A549 treated with ZK216348 at 1 μM for 4 hours (cell line): ENCODE measurements at places on chromosomes 12 and 14. TPM values are rescaled to one million over a fixed set of nuclear protein-coding genes. Genes with fewer than 3 reads are reported as not detected.

Gene INSM2
- 0.07 TPM in 1 of 5 replicates, not detected in the others for total RNA-seq

Gene PLEKHG7
- total RNA-seq: not detected in 5 replicates

Gene EIF5
- 197 to 305 TPM (median 284 TPM) in 5 replicates for total RNA-seq

Gene FOXJ2
- 6.1 to 10.3 TPM (median 9.5 TPM) in 5 replicates for total RNA-seq

Gene IGFBP6
- 122 to 254 TPM (median 227 TPM) in 5 replicates for total RNA-seq

Gene ITGB7
- total RNA-seq: 0.35 to 0.95 TPM (median 0.41 TPM) in 5 replicates

Gene KRT1
- not detected in 5 replicates for total RNA-seq

Gene PPTC7
- 11.8 to 27.1 TPM (median 21.8 TPM) in 5 replicates for total RNA-seq

Gene OTX2
- total RNA-seq: not detected in 5 replicates

Gene CCDC197
- not detected in 5 replicates for total RNA-seq

Gene LMO3
- total RNA-seq: not detected in 5 replicates

Gene WNT1
- total RNA-seq: 0.13 to 0.20 TPM in 2 of 5 replicates, not detected in the others

Gene TC2N
- 0.51 to 0.85 TPM (median 0.84 TPM) in 5 replicates for total RNA-seq

Gene ATP5F1B
- 708 to 1,018 TPM (median 924 TPM) in 5 replicates for total RNA-seq

Gene CLEC14A
- total RNA-seq: not detected in 5 replicates

Gene SLC25A21
- total RNA-seq: 0.34 to 2.3 TPM (median 0.75 TPM) in 5 replicates

Gene ARHGEF40
- 6.5 to 13.7 TPM (median 10.8 TPM) in 5 replicates for total RNA-seq

Gene FLVCR2
- total RNA-seq: 7.8 to 9.2 TPM (median 8.6 TPM) in 5 replicates

Gene DPY19L2
- total RNA-seq: 1.3 to 3.3 TPM (median 2.6 TPM) in 5 replicates
